ENCODE measurements at places on chromosomes 2 and 18.

GRCh38 chr18:5518899-5519371 lies 24.9 kb downstream of the EPB41L3 start:
- DNase-seq = no peak

GRCh38 chr2:196441527-196441926 lies 198.0 kb upstream of the CCDC150 start:
- DNase-seq = no peak

DNA sequence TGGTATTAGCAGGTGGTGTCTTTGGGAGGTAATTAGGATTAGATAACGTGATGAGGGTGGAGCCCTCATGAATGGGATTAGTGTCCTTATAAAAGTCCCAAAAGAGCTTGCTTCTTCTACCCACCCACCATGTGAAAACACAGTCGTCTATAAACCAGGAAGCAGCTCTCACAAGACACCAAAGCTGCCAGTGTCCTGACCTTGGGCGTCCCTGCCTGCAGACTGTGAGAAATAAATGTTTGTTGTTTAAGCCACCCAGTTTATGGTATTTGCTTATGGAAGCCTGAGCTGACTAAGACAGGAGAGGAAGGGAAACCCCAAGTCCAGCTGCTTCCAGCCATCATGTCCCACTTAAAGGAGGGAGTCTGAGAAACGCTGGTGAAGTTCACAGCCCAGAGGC lies 13.6 kb downstream of the ADI1 start:
- peak; percentile 13 for DNase-seq

- no peak for DNase-seq
Measured at GRCh38 chr2:111025288-111025687, 95.4 kb upstream of the BCL2L11 start.

DNA sequence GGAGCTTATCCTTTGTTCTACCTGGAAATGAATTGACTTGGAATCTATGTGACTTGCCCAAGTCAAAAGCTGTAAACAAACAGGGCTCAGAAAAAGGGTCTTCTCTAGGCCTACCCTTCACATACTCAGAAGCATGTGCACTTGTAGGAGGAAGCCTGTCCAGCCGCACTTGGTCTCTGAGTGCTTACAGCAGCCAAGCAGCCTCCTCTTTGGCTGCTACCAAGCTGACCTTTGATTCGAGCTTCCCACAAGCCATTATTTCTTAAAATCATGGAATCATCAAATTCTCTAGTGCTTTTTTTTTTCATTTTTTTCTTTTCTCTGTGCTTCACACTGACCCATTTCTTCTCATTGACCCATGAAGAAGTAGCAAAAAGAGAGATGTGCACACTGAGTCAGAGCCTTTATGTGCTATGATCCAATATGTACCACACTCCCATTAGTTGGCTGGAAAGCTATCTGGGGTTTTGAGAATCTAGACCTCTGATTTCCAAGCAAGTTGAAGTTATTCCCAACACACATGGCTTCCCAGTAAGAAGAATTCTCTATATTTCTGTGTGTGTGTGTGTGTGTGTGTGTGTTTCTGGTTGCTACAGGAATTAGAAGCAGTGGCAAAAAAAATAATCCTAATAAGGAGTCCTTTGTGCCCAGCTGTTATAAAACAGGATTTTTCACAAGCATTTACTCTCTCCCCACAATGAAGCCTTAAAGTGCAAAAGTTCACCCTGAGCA lies 550.3 kb upstream of the TNP1 start:
- DNase-seq = no peak

DNA sequence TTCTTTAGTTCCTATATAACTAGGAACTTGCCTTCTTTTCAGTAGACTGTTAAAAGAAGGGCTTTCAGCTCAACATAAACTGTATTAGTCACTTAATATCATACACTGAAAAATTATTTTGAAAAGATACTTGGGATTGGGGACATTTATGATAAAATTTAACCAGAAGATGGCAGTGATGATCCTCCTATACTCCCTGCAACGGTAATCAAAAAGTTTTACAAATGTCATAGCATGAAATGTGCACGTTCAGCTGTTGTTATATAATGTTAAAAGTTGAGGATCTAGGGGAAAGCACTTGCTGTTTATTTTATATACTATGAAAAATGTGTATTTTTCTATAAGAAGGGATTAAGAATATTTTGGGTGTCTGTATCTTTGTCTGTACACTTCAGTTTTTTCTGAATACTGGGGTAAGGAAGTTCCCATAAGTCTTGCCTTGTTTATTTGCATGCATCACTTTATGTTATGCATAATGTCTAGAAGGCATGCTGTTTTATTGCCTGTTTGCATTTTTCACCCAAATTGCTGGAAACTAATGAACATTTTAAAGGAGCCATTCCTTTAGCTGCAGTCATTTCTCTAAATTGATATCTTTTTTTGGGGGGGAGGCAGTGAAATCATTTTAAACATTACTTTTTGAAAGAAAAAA lies 19.0 kb downstream of the DYNC1I2 start:
- no peak for DNase-seq
